Stimulated activated CD8-positive, alpha-beta memory T cell treated with anti-CD3 and anti-CD28 coated beads, Interleukin-15, amount 100 ng/mL, for 24 hours (primary cell): ENCODE measurements at places on chromosomes 6 and 20.

DNA sequence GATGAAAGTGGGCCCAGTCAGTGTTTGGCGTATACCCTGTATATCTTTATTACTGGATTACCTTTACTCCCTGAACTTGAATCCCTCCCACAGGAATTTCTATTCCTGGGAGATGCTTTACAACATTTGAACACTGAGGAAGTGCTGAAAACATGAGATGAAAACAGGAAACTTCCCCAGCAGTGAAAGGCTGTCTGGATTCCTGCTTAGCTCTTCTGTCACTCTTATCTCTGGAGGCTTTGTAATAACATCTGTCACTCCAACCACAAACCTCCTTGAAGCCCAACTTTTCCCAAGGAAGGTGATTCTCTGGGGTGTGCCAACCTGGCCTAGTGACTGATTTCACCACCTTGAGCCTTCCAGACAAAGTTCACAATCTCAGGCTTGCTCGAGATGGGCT, 264.5 kb upstream of the BMP2 start:
- DNase-seq: no peak

DNA sequence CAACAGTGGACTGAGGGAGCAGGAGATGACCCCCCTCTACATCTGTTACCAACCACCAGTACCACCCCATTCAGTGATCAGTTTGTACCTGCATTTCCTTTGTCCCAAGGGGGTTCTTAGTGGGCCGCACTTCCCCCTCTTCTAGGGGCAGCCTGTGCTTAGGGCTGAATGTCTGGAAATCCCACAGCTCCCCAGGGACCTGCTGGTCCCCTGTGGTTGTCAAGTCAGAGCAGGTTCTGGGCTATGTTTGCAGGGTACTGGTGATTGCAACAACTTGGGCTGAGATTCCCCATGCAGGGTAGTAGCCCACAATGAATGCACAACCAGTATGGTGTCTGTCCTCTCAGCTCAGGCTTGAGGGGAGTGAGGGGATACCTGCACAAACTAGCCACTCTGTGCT, 39.7 kb upstream of the COL10A1 start:
- DNase-seq: no peak

- DNase-seq: no peak
Measured at GRCh38 chr6:45836984-45837383, 178.7 kb downstream of the CLIC5 start.

GRCh38 chr6:140003217-140003616, 628.8 kb upstream of the CITED2 start:
- DNase-seq: no peak

DNA sequence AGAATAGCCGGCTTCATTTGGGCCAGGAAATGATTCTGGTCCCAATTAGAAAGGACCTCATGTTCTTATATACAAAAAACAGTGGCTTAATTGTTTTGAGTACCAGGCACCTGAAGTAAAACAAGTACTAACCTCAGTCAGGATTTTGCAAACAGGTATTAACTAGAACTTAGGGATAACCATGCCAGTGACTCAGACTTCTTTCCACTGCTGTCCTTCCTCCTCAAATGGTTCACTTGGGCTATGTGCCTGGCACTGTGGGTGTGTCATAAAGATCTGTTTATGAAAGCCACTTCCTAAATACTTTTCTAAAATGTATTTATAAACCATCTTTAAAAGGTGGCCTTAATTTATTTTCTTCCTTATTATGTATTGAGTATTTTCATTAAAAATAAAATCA, 10.7 kb downstream of the CLDN20 start:
- DNase-seq: no peak

GRCh38 chr20:16178546-16179135, 394.6 kb downstream of the KIF16B start:
- no peak for DNase-seq

DNA sequence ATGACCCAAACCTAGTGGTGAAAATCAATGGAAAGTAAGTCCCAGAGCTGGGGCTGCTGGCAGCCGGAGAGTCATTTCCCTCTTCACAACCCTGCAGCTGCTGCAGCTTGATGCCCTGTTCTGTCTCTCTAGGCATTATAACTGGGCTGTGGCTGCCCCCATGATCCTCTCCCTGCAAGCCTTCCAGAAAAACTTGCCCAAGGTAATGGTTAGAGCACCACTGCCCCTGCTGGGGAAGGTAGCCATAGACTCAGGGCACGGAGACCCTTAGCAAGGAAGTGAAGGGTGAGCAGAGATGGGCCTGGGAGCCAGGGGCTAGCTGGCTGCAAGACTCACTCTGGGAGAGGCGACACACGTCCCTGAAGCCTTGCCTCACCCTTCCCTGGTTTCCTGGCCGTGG, 12.0 kb downstream of the LPIN3 start:
- DNase-seq: no peak

GRCh38 chr6:44918671-44919296, 409.3 kb upstream of the RUNX2 start:
- DNase-seq: no peak

DNA sequence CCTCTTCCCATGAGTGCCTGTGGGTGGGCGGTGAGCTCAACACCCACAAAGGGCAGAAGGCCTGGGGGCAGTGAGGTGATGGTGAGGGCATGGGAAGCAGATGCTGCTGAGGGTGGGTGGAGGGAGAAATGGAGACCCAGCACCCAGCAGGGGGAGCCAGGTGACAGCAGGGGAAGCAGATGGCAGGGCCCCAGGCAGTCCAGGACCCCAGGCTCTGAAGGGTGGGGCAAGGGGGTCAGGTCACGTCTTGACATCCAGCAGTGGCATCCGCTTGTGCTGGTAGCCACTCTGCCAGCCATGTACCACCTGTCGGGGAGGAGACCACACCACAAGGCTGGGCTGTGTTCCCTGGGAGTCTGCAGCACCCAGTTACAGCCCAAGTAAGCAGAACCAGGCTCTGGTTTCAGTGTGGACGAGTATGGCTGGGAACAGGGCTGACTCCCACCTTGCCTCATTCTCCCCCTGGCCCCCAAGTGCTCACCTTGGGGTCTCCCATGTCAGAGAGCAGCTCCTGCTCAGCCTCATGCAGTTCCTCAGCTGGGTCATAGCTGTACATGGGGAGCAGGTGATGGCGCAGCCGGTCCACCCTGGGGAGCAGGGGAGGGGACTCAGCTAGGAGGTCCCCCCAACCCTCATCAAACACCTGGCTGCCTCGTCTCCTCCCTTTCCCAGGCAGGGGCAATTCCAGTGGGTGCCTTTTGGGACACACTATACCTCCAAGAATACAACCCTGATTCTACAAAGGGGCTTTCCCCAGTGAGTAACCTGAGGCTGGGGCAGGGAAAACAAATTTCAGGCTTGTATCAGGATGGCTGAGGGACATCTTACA, 2.0 kb downstream of the SMIM29 start:
- no peak for DNase-seq

GRCh38 chr6:134379076-134379475, 61.2 kb upstream of the SGK1 start:
- DNase-seq: no peak

- no peak for DNase-seq
Measured at GRCh38 chr6:10886691-10887502, at the start of gene SYCP2L. Gene SYCP2L (plus strand): TSS chr6:10887052. CDS start chr6:10887127, 75 bp downstream.

- DNase-seq: no peak
Measured at GRCh38 chr20:21555470-21556120, 41.7 kb upstream of the NKX2-2 start.

GRCh38 chr20:50557549-50558134, 47.5 kb downstream of the PTPN1 start:
- DNase-seq: no peak

DNA sequence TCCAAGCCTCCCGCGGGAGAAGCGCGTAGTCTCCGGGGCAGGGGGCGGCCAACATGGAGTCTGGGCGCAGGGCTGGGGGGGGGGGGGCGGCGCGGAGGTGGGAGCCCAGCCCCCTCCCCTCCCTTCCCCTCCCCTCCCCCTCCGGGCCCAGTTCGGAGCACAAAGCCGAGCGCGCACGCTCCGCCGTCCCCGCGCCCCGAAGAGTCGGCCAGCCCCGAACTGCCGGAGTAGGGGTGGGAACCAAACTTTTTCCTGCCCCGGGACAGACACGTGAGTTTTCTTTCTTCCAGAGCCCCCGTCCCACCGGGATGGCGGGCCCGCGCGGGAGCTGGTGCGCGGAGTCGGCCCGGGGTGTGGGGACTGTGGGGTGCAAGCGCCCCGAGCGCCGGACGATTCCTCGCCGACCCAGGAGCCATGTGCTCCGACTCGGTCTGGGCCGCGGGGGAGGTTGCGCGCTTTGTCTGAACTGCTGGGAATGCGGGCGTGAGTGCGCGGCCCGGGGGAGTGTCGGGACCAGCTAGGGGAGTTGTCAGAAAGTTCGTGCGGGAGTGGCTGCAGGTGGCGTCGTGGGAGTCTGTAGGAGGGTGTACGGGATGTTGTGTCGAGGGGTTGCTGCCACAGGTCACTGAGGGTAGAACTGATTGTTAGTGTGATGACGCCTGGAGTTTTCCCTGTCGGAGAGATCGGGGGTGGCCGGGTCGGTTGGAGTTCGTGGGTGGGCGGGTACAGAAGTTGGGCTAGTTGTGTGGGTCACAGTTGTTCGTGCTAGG, 1.2 kb downstream of the TGIF2 start:
- DNase-seq: peak; percentile 29

GRCh38 chr6:142187209-142187608, 40.1 kb downstream of the VTA1 start:
- DNase-seq: no peak

DNA sequence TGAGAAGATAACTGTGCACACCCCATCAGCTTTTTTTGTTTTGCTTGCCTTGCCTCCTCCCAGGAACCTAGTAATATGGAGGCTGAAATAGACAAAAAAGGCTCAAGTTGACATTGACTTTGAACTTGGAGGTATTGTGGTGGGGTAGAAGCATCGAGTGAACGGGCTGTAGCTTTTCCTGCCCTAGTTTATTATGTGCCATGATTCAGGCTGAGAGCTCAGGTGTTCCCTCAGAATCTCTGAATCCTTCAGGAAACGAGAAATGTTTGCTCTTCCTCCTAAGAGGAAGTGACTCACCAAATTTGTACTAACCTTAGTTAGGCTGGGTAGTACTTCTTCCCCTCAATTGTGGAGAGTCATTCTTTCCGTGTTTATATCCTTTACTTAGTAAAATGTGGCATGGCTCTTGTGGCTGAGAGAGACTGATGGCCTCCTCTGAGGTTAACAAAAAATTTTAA, 98.8 kb downstream of the SASH1 start:
- no peak for DNase-seq

GRCh38 chr6:115908906-115909559, 151.7 kb downstream of the FRK start:
- no peak for DNase-seq

GRCh38 chr20:6120491-6120988, 2.3 kb downstream of the FERMT1 start:
- DNase-seq: no peak

GRCh38 chr6:14252271-14252850, 134.8 kb downstream of the CD83 start:
- no peak for DNase-seq

DNA sequence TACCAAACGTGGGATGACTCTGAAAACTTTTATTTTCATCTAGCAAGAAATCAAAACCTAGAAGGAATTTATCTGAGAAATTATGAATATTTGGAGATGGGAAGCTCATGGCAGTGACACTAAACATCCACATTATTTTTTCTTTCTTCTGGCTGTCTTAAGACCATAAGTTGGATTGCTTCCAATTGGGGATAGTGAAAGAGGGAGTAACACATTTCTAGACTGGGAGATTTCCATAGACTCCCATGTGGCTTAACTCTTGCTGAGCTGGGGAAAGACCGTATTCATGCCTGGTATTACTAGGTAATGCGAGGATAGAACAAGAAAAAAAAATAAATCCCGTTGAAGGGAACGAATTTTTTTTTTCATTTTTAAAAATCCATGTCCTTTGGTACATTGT, 120.0 kb downstream of the UTRN start:
- no peak for DNase-seq

DNA sequence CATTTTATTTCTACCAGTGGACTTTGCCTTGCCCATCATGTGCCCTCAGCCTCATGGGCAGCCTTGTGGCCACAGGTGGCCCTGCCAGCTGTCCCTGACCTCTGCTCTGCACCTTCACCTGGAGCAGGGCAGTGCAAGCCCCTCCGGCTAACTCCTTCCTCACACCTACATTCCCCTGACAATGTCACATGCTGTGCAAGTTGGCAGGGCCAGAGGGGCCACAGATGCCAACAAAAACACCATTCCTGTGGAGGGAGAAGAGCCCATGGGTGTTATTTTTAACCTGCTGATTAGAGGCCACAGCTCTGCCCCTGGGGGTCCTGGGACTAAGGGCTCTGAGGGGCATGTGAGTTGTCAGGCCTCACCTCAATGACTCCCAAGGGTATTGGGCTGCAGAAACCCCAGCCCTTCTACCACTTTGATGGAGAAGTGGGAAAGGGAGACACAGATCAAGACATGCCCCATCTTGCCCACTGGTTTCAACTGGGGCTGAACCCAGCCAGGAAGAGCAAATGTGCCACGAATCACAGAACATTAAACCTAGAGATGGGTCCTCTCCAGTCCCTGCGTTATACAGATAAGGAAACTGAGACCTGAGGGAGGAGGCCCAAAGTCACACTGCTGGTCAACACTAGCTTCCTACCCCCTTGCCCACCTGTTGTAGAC, 65.0 kb downstream of the MRPL14 start:
- DNase-seq: no peak

GRCh38 chr6:14719270-14719669, 526.6 kb upstream of the JARID2 start:
- no peak for DNase-seq

GRCh38 chr6:85961746-85962145, 319.1 kb upstream of the SYNCRIP start:
- no peak for DNase-seq

- DNase-seq: no peak
Measured at GRCh38 chr6:89414215-89414614, 2.1 kb upstream of the RRAGD start.

DNA sequence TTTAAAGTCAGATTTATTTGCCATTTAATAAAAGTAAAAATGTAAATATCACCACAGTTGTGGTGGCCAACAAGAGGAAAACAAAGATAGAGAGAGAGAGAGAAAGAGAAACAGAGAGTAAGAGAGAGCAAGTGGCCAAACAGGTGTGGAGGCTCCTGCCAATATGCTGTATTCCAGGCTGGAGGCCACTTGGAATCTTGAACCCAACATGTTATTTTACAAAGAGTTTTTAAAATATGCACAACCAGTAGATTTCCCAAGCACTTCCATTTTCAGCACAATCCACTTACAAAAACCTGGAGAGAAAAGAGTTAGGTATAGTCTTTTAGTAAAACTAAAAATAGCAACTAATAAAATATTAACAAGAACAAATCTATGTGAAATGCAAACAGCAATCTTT, 1323.1 kb upstream of the CITED2 start:
- no peak for DNase-seq

- DNase-seq: no peak
Measured at GRCh38 chr20:57742507-57743181, 32.8 kb upstream of the PMEPA1 start.
